ENCODE measurements at places on chromosomes 11 and 22.

GRCh38 chr11:119807841-119808240 is 78.8 kb upstream of the NECTIN1 start:
- DNase-seq, result no peak

- no peak for DNase-seq
Observed at GRCh38 chr11:123273616-123274015, 78.6 kb upstream of the CLMP start.

GRCh38 chr11:33722590-33723234 is 13.5 kb downstream of the CD59 start:
- DNase-seq, result no peak

DNA sequence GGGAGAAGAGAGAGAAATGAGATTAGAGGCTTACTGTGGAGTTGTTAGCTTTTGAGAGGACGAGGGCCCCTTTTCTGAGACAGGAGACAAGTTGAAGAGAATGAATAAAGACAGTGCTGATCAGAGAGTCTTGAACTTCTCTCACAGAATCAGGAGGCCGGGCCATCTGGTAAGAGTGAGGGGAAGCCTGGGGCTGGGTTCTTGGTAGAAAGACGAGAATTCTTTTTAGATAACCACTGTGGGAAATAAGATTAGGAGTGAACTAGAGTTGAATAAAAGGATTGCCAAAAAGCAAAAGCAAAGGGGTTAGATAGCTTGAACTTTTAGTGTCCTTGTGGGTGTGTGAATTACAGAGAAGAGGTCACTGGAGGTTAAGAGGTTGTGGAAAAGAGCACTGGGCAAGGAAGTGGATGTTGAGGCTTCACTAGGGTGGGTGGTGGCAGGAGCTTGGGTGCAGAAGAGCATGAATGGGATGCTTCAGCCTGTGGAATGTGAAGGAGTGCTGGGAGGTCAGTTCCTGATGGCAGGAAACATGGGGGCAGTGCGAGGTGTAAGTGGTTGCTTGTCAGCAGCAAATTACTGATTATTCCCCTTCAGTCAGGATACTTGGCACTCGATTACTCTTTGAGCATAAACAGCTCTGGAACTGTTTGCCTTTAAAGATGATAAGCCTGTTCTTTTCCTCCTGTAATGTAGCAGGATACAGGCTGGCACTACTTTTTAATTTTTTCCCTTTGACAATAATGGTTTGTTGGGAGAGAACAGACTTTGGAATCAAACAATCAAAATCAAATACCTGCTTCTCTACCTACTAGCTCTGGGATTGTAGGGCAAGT is 98.3 kb downstream of the ARHGAP42 start:
- DNase-seq, result no peak

GRCh38 chr11:20110908-20111669 is 49.2 kb downstream of the DBX1 start:
- DNase-seq, result peak; percentile 57

DNA sequence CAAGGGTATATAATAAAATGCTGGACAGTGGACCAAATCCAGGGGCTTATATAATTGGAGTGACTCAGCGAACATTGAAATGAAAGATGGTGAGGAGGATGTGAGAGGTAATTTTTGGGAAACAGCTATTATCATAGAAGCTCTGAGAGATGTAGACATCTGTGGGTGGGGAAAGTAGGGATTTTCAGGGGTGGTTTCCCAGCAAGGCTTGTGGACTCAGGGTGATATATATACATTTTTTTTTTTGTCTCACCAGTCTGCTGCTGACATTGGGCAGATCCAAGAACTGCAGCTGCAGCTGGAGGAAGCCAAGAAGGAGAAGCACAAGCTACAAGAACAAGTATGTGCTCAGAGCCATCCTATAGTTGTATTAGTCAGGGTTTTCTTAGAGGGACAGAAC is 208.1 kb downstream of the MYO18B start:
- no peak for DNase-seq

DNA sequence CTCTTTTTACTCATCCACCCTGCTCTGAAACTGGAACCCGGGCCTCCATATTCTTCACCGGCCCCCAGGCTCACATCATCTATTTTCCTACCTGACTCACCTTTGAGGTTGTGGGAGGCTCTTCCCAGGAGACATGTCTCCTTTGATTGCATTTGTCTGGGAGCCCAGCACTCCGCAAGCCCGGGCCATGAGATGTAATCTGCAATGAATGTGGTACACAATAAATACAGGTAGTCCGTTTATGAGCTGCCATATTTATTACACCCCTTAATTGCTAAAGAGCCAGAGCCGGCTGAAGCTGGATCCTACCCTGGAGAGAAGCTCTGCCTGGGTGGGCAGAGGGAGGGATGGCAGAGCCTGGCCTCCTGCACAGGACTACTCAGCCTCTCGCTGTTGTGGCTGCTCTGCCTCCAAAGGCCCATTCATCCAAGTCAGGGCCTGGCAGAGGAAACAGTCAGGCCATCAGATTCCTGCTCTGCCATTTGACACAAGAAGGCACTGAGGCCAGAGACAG is 49.5 kb downstream of the TP53I11 start:
- DNase-seq, result no peak

GRCh38 chr22:26887456-26887855 is 230.1 kb downstream of the MIAT start:
- no peak for DNase-seq

DNA sequence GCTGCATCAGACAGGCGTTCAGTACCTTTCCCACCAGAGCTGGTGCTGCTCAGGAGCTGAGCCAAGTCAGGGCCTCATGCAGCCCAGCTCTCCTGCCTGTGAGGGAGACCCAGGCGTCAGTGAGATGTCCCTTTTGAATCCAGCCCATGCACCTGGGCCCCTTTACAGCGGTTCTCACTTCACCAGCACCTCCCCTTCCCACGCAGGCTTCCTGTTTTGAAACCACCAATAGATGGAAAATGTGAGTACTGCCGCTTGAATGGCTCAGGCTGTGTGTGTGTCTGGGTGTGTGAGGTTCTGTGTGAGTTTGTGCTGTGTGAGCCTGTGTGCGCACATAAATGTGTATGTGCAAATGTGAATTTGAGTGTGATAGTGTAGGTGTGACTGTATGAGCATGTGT is 88.4 kb downstream of the UBASH3B start:
- peak; percentile 44 for DNase-seq

GRCh38 chr22:43830931-43831560 is 18.9 kb upstream of the EFCAB6 start:
- DNase-seq, result no peak

GRCh38 chr22:20194681-20195593 is 44.1 kb upstream of the CCDC188 start:
- DNase-seq, result no peak

- DNase-seq, result no peak
Observed at GRCh38 chr11:117989351-117990102, 3.3 kb downstream of the IL10RA start.
